HT-29 (cell line): ENCODE measurements at places on chromosomes 7 and 10.

GRCh38 chr7:138979988-138980562 is 1.1 kb downstream of the KIAA1549 start:
- DNase-seq, result no peak

DNA sequence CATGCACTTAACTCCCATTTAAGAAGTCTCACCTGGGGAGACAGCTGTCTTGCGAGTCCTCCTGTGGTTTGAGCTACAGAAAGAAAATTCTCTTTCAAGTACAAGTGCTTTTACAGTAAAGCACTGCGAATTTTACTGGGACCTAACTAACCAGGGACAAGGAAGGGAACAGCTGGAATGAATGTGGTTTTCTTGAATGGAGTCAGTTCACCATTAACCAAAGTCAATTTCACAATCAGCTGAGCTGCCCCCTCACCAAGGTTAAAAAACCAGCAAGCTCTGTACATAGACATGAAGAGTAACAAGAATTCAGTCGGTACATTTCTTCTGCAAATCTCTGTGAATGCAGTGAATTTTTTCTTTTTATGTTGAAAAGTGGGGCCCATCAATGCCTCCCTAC is 56.3 kb downstream of the GFRA1 start:
- DNase-seq, result no peak

- DNase-seq, result no peak
Observed at GRCh38 chr7:28356619-28357018, 55.7 kb upstream of the CREB5 start.

GRCh38 chr7:157560258-157560654 is 223.5 kb downstream of the DNAJB6 start:
- no peak for DNase-seq

- peak; percentile 85 for DNase-seq
Observed at GRCh38 chr7:101542527-101543241, 86.4 kb downstream of the MYL10 start.
